ENCODE measurements at places on chromosomes 12 and 14.

DNA sequence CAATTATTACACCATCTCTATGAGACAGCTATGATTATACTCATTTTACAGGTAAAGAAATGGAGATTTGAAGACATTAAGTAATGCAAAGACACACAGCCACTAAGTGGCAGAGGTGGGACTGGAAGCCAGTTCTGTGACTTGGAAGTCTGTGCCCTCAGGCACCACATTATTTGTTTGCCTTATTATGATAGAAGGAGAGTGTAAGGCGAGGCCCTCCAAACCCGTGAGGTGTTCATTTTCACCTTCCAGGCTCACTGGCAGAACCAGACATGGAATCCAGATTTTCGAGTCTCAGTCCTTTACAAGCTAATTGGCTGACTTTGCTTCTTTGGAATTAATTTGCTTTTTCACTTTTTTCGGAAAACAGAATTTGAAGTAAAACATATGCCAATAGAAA, 107.9 kb downstream of the CAND1 start:
- DNase-seq = no peak

DNA sequence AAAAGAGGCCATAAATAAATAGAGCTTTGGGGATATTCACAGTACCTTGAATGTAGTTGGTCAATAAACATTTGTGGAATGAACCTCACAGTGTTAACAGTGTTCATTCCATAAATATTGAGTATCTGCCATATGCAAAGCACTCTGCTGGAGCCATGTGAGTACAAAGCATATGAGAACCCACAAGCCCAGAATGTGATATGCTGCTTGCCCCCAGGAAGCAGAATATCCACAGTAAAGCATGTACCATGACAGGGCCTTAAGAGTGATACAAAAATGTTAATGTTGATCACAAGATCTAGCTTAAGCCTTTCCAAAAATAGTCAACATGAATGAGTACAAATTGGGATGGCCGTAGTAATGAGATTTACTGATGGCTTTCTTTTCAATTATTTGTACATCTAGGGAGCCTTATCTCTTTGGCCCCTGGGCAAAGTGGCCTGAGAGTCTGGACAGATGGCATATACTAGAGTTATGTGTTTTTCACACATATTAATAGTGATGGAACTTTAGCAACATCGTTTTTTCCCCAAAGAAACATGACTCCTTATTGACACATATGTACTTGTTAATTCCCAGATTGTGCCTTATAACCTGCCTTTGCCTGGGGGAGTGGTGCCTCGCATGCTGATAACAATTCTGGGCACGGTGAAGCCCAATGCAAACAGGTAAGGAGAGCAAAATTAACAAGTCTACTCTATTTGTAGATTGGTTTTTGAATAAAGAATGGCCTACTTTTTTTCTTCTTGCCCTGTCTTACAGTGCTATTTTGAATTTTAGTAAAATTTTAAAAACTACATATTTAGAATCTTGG, 10.9 kb downstream of the LGALS3 start:
- no peak for DNase-seq

GRCh38 chr14:99015833-99016232, 256.2 kb downstream of the BCL11B start:
- DNase-seq = no peak

DNA sequence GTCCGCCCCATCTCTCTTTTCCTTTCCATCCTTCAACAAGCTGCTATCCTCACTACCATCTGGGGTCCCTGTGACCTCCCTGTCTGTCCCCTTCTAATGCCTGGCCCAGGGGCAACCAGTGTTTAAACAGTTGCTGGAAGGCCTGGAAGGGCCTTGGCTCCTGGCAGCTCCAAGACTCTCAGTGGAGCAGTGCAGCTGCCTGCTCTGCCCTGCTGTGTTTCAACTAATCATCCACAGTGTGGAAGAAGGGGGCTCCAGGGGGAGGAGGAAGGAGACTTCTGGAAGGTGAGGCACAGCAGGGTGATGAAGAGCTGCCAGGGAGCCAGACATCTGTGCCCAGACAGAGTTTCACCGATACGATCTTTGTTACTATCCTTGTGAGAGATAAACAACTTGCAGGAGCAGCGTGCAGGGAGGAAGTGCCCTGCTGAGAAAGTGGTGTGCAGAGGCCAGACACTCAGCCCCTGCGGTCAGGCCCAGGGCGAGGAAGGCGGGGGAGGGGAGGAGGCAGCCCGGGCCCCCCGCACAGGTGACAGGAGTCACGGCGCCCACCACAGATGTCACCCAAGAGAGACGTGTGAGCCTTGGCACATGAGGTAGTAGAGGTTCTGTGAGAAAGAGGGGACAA, 1061.8 kb downstream of the BCL11B start:
- no peak for DNase-seq

- DNase-seq = no peak
Observed at GRCh38 chr14:65599375-65599774, 186.8 kb downstream of the FUT8 start.

DNA sequence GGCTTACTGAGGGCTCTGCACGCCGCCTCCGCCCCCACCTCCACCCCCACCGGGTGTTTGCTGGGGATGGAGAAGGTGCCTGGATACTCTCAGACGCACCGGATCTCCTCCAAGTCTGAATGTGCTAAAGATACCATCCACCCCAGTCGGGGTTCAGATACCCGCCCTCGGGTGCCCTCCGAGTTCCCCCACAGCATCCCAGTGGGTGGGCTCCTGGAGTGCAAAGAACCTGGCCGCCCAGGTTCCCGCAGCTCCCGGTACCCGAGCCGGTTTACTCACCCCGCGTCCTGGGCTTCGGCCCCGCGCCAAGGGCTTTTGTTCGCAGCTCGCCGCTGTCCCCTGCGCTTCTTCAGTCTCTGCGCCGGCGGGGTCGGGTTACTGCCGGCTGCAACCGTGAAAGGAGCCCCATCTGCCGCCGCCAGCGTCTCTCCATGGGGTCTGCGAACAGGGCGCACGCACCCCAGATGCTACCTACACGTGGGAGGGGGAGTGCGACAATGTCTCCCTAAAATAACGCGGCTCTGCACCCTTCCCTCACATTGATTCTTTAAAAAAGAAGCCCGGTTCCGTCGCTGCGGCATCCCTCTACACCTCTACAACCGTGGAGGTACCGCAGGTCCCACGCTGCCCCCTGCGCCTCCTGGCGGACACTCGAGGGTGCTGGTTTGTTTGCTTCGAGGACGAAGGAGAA, at the start of gene CCDC177:
Gene CCDC177 (minus strand): TSS at position 609 of the 691 bp plus-strand sequence. CDS start 1,249 bp downstream, outside the sequence.
- DNase-seq = no peak

- DNase-seq = no peak
Observed at GRCh38 chr14:61746881-61747280, 15.3 kb upstream of the SNAPC1 start.

- no peak for DNase-seq
Observed at GRCh38 chr14:28012629-28013415, 753.8 kb upstream of the FOXG1 start.

GRCh38 chr14:76695263-76695920, 65.9 kb upstream of the VASH1 start:
- no peak for DNase-seq

GRCh38 chr12:64826234-64826633, 1.8 kb downstream of the TBC1D30 start:
- DNase-seq = peak; percentile 32

DNA sequence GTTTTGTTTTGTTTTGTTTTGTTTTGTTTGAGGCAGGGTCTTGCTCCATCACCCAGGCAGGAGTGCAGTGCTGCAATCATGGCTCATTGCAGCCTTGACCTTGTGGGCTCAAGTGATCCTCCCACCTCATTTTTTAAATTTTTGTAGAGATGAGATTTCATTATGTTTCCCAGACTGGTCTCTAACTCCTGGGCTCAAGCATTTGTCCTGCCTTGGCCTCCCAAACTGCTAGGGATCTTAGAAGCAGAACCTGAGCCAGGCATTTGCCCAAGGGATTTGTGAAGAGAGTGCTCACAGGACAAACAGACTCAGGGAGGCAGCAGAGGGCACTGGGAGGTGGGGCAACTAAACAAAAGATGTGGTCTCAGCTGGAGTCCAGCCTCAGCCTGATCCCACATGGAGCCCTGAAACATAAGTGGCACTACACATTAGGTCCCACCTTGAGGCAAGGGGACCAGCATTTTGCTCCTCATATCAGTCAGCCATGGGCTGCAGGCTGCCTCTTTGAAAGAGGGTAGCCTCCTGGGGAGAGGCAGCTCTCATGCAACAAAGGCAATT, 86.2 kb upstream of the CMKLR1 start:
- DNase-seq = no peak

DNA sequence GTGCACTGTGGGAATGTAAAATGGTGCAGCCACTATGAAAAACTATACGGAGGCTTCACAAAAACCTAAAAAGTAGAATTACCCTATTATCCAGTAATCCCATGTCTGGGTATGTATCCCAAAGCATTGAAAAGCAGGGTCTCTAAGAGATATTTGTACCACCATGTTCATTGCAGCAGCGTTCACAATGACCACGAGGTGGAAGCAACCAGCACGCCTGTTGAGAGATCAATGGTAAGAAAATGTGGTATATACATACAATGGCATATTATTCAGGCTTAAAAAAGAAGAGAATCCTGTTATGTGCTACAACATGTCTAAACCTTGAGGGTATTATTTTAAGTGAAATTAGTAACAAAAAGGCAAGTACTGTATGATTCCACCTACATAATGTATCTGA, 910 bp upstream of the NOPCHAP1 start:
- DNase-seq = no peak

GRCh38 chr14:96538990-96539317, 36.8 kb downstream of the PAPOLA start:
- DNase-seq = no peak

GRCh38 chr12:112170971-112171596, 45.7 kb downstream of the TRAFD1 start:
- DNase-seq = no peak

DNA sequence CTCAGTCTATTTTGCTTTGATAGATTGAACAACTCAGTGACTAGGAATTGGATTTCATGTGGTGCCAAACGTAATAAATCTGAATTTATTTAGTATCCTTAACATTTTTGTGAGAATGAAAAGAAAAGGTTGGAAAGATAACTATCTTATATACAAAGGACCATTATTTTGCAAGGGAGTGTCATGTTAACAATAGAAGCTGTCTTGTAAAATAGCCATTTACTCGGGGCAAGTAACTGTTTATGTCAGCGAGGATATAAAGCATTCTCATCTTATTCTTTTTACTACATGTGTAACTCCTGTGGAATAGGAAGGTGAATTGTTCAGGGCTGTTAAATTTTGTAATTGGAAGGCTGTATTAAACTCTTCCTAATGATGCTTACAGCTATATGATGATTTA, 5.9 kb downstream of the RERGL start:
- no peak for DNase-seq

DNA sequence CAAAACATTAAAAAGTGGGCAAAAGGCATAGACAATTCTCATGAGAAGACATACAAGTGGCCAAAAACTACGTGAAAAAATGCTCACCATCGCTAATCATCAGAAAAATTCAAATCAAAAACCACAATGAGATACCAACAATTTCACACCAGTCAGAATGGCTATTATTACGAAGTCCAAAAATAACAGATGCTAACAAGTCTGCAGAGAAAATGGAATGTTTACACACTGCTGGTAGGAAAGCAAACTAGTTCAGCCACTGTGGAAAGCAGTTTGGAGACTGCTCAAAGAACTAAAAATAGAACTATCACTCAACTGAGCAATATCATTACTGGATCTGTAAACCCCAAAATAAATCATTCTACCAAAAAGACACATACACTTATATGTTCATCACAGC, 76.2 kb downstream of the PRKD1 start:
- DNase-seq = peak; percentile 13

DNA sequence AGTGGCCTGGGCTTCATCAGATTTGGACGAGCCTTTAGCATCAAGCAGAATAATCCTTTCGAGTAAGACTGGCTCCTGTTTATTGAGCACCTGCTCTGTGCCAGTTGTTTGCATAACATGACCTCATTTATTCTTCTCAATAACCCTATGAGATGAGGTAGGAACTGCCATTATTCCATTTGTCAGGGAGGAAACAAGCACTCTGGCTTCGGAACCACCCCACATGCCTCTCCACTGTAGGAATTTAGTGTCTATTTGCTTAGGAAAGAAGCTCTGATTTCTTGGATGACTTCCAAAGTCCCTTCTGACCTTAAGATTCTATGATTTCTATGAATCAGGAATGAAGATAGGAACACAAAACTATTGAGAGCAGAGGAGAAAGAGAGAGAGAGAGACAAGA, 11.0 kb downstream of the SAMD4A start:
- no peak for DNase-seq

- no peak for DNase-seq
Observed at GRCh38 chr12:21265932-21266331, 68.8 kb downstream of the SLCO1A2 start.

- DNase-seq = no peak
Observed at GRCh38 chr14:30211326-30211725, 283.7 kb upstream of the PRKD1 start.

GRCh38 chr14:79011091-79011919, 841.1 kb downstream of the NRXN3 start:
- DNase-seq = peak; percentile 35

DNA sequence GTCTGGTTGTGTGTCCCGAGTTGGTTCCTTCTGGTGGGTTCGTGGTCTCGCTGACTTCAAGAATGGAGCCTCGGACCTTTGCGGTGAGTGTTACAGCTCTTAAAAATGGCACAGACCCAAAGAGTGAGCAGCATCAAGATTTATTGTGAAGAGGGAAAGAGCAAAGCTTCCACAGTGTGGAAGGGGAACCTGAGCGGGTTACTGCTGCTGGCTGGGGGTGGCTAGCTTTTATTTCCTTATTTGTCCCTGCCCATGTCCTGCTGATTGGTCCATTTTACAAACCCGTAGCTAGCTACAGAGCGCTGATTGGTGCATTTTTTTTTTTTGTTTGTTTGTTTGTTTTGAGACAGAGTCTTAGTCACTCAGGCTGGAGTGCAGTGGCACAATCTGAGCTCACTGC, 29.3 kb downstream of the FGF6 start:
- DNase-seq = no peak

GRCh38 chr12:54383041-54383609, 1.4 kb downstream of the ZNF385A start:
- peak; percentile 98 for DNase-seq

DNA sequence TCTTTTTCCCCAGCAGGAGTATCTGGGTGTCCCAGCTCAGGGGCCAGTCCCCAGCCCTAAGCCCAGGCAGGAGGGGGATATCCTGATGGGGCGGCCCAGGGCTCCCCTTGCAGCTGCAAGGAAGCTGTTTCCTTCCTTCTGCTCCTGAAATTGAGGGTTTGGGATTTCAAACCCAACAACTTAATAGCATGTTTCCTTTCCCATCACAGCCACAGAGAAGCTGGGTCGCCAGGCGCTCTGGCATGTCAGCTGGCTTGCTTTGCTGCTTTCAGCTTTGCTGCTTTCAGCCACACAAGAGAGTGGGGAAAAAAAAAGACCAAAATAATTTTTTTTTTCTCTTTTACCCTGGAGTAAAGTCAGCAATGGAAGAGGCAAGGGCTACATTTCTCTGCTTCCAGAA, 30.0 kb downstream of the HVCN1 start:
- DNase-seq = no peak
